ENCODE measurements at places on chromosomes 6 and 20.

GRCh38 chr20:47125508-47125757 lies 230.8 kb downstream of the EYA2 start:
- DNase-seq: no peak

DNA sequence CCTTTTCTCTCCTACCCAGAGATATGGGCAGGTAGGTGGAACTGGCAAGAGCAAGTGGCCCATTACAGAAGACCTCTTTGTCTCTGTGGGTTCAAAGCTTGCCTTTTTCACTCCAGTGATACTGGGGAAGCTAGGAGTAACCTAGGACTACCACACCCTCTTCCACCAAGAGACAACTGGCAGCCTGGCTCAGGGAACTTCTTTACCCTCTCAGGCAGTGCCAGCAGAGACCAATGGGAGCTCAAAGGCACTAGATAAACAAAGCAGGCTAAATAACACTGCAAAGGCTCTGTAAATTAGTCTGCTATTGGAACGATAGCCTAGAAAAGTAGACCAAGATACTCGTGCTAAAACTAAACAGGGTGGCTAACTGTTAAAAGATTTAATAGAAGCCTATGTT lies 32.1 kb downstream of the ATRN start:
- no peak for DNase-seq

GRCh38 chr6:56101141-56101553 lies 146.2 kb downstream of the COL21A1 start:
- no peak for DNase-seq

GRCh38 chr20:41649489-41649888 lies 31.3 kb upstream of the CHD6 start:
- no peak for DNase-seq

Measured in activated CD4-positive, alpha-beta T cell treated with anti-CD3 and anti-CD28 coated beads for 36 hours (primary cell).